ENCODE measurements at places on chromosomes 16 and 17. TPM values are rescaled to one million over a fixed set of nuclear protein-coding genes. Genes with fewer than 3 reads are reported as not detected.

GRCh38 chr17:79942591-79943346 is 92.9 kb downstream of the TBC1D16 start:
- no peak for DNase-seq

ATP1B2 gene
- 15.5 TPM for polyA plus RNA-seq

FBXW10 gene
- 0.74 TPM for polyA plus RNA-seq

GRCh38 chr16:81509404-81509803 is 64.8 kb downstream of the CMIP start:
- no peak for DNase-seq

- no peak for DNase-seq
Observed at GRCh38 chr17:78304549-78305037, 55.3 kb downstream of the SOCS3 start.

ASGR2 gene
- polyA plus RNA-seq: 1.4 TPM

GRCh38 chr17:48322060-48322459 is 108.0 kb downstream of the SKAP1 start:
- no peak for DNase-seq

DNA sequence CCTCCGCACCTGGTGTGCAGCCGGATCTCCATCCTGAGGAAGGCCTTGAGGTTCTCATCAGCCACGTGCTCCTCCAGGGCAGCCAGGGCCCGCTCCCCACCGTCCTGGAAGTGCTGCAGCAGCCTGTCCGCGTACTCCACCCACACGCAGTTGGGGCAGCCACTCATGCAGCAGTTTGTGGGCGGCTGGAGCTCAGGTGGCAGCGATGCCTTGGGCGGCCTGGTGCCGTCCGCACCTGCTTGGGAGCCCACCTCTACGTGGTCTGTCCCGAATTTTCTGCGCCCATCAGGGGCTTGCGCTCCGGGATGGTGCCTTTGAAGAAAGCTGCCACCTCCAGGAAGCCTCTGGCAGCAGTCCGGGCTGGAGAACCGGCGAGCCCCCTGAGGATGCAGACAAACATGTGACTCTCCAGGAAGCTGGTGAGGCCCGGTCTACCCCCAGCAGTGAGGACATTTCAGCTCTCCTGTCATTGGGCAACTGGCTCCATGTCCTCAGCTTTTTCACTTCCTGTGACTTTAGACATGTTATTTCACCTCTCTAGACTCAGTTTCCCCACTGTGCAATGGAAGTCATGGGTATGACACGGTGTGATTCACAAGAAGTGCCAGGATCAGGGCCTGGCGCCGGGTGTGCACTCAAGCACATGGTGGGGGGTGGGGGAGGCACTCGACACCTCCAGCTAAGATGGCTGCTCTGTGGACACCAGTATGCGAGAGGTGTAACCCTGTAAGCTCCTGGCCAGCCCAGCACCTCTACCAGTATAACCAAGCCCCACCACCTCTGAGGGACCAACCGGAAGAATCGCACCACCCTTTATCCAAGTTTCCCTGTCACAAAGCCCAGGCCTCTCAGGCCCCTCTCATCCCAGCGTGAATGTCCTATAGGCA is 957 bp downstream of the OXLD1 start:
- no peak for DNase-seq

DNA sequence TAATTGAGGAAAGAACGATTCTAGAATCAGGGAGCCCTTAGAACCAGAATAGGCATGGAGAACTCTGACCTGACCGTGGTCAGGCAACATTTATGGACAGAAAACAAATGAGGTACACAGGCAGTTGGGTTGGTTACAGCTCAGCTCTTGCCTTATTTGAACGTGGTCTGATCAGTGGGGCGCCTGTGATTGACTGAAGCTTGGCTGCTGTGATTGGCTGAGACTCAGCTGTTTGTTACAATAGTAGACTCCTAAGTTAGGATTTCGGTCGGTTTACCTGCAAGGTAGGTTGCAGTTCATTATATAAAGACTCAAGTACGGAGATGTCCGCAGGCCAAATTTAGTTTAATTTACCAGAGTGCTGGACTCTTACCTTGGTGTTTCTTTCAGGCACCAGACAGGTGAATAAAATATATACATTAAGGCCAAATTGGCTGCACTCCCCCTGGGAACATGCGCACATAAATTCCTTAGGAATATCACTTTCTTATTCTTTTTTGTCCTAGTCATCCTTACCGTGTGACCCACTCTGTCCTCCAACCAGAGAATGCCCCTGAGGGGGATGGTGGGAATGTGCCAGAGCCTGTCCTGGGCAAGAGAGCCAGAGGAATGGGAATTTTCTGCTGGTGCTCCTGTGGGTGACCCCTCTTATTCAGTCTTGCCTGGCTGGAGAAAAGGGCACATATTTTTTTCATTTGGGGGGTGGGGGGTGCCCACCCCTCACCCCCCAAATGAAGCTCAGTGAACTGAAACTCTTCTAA is 7.5 kb upstream of the CSNK2A2 start:
- no peak for DNase-seq

- DNase-seq: no peak
Observed at GRCh38 chr17:81553616-81554181, 1.5 kb upstream of the FAAP100 start.

DNA sequence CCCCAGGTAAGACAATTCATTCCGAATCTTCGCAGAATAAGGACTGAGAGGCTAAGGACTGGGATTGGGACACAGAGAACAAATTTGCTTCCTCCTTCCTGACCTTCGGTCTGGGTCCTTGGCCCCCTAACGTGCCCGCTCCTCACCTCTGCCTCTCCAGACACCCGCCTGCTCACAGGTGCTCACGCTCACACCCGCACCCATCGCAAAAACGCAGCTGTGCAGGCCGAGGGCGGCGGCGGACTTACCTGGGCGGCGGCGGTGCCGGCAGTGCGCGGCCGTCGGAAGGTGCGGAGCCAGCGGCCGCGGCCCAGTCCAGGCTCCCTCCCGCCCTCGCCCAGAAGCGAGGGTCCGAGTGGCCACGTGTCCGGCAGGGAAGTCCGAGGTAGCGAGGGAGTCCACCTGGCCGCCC is 7.1 kb upstream of the HOXB9 start:
- no peak for DNase-seq

FAM20A gene
- polyA plus RNA-seq: 12.4 TPM

- DNase-seq: no peak
Observed at GRCh38 chr17:50944054-50944901, 78.1 kb upstream of the TOB1 start.

DNA sequence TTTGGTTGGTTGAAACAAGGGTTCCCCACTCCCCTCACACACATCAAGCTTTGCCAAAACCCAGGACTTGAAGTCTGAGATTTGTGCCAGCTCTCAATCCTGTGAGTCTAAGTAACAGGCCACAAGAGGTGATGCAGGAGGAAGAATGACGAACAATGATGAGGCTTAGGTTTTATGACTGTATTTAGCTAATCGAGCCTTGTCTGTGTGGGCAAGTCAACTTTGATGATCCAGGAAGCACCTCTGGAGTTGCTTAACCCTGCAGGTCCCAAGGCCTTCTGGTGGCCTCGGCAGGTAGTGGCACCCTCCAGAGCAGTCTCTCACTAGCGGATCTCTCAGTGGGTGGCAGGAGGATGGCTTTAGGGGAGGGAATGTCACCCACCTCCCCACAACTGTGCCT is 28.7 kb downstream of the CDK5RAP3 start:
- DNase-seq: no peak

GRCh38 chr16:72198021-72198711 is 26.2 kb upstream of the PMFBP1 start:
- DNase-seq: peak; percentile 47

GRCh38 chr17:73711916-73712315 is 67.7 kb upstream of the SDK2 start:
- no peak for DNase-seq

GRCh38 chr17:28467456-28468025 is 5.9 kb upstream of the SLC13A2 start:
- DNase-seq: no peak

DNA sequence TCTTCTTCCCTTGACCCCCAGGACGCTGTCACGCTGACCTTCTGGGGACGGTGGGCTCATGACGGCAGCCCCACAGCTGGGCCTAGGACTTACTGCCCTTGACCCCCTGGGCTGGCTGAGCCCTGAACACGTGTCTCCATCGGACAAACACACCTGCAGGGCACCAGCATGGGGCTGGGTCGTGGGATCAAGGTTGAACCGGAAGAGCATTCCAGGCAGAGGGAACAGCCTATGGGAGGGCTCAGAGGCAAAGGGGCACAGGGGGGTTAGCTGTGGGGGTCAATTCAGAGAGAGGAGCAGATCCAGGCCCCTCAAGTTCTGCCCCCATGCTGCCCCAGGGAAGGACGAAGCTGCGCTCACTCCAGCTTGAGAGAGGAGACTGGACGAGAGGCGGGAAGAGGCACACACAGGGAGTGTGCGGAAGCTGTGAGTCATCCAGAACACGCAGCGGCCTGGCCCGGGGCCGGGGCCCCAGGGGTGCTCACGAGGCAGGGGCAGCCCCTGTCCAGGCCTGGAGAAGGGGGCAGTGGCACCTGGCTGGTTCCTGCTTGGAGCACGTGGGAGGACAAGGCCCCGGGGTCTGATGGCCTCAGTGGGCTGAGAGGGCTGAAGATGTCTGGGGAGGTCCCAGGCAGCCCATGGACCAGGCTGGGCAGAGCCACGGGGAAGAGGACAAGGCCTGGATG is 9.9 kb downstream of the SSTR5 start:
- DNase-seq: no peak

TSPOAP1 gene
- polyA plus RNA-seq: 41.1 TPM

Data from right renal cortex interstitium (tissue), 3 donors.